NCI-H1417 treated with DMSO at 0.1 percent for 48 hours (cell line): ENCODE measurements at places on chromosomes 12 and 14.

DNA sequence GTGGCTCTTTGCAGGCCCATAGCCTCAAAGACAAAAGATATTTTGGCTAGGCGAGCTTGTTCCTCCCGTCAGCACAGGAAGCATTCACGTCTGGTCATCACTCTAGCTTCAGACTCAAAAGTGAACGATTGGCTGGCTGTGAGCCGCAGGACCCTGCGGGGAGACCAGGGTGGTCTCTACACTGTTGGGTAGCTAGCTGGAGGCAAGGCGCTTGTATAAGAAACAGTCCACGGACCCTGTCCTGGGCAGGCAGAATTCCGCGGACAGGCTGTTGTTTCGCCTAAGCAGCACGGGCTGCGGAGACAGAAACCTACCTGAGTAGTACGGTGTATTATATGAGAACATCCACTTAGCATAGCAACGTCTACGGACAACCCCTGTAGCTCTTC is 29.6 kb downstream of the WBP11 start:
- DNase-seq, result no peak

DNA sequence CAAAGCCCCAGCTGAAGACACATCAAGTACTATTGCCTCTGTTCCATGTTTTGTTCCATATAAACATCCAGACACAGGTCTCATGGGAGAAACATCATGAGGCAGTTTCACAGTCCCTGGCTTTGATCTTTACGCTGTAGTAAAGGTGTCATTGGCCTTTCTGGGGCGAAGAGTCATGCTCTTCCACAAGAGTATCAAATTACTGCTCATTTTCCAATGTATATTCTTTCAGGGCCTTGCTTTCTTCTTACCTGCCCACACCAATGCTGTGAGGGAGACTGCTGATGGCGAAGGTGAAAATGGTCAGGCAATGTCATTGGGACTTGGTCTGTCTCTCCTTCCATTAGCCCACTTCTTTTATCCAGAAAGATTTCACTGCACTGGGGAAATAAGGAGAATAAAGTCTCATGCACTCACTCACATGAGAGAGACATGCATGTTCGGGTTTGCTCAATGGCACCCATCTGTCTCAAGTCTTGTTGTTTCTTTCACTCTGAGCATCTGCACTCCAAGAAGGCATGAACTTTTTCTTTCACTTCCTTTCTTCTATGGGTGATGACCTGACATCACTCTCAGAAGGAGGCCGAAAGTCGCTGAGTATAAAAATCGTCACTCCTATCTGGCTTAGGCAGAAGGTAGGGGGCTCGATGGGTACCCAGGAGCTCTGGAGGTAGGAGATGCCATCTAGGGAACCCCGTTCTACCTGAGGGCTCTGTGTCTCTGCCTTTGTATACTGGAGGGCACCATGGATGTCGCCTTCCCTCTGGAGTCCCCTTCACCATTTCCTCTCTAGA is 1.3 kb upstream of the JDP2 start:
- no peak for DNase-seq

DNA sequence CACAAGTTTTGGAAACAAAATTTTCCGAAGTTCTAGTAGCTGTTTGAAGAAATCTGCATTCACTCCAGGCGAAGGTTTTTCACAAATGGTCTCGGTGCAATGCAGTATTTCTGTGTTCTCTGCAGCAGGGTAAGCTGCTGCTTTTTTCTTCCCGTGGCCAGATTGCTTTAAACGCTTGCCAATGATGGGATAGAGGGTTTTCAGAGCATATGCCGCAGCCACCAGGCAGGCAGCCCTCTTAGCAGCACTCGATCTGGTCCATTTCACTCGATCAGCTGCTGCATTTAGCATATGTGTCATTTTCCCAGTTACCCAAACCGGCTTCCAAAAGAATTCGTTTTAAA is 315 bp downstream of the ABCD2 start:
- no peak for DNase-seq

DNA sequence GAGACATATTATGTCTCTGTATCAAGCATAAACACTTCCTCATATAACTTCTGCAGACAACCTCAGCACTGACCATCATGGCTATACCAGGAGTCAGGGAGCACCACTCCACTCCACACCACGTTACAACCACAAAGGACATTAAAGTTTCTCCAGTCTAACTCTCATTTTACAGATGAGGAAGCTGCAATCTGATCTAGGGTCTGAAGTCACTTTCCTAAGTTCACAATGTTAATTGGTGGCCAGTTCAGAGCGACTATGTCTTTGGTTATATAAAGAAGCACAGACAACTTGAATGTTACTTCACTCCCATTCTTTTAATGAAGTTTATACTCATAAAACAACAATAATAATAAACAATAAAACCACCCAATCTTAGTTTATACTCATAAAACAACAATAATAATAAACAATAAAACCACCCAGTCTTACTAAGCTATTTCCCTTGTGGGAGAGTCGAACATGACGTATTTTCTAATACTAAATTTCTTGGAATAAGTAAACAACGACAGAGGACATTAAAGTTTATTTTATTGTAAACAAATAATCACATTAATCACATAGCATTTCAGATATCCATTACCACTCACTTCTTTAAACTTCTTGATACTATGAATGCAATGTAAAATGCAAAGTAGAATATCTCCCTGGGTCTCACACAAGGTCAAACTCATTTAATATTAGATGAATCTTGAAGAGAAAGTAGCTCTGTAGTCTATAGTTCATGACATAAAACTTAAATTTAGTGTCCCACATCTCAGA is 72.4 kb upstream of the SSTR1 start:
- no peak for DNase-seq

DNA sequence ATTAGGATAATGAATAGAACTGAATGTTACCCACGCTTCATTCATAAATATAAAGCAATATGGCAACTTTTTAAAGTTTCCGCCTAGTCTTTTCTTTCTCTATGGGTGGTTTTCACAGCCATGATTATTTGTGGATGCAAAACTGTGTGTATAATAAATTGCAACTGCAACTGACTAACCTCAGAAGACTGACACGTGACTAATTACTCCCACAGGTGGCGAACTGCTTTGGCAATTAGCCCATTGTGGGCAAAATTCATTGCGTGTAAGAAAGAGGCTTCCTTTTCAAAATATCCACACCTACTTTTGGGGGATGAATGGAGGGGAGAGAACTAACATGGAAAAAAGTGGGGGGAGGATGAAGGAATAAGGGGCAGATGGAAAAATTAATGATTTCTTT is 79.0 kb downstream of the SLC25A21 start:
- no peak for DNase-seq

DNA sequence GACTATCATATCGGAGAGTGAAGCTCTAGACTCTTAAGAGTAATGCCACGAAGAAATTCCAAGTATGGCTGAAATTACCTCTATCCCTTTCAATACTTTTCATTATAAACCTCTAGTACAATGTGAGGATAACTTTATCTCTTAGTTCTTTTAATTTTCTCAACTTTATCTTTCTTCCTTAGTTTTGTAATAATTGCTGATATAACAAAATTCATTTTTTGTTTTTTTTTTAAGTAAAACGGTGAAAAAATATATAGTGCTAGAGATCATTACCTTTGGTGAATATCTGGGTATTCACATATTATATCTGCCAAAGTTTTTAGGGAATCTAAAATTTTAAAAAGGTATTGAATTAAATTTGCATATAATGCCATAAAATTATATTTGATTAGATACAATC is 19.5 kb upstream of the DNAAF2 start:
- no peak for DNase-seq

DNA sequence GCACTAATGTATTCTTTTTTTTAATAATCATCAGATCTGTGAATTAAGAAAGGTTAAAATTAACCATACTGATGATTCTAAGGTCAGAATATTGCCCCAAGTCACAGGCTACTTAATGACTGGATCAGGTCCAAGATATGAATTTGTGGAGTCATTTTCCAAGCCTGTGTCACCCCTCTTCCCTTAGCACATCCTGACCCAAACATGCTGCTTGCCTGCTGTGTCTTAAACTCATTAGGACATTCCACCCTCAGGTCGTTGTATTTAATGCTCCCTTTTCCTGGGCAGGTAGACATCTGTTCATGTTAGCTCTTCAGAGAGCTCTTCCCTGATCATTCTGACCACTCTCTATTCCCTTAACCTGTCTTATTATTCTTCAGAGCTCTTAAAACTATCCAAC is 463.5 kb upstream of the PDE3A start:
- DNase-seq, result no peak

- DNase-seq, result no peak
These were observed 156.8 kb upstream of the TMTC2 start for GRCh38 chr12:82529954-82530353.

DNA sequence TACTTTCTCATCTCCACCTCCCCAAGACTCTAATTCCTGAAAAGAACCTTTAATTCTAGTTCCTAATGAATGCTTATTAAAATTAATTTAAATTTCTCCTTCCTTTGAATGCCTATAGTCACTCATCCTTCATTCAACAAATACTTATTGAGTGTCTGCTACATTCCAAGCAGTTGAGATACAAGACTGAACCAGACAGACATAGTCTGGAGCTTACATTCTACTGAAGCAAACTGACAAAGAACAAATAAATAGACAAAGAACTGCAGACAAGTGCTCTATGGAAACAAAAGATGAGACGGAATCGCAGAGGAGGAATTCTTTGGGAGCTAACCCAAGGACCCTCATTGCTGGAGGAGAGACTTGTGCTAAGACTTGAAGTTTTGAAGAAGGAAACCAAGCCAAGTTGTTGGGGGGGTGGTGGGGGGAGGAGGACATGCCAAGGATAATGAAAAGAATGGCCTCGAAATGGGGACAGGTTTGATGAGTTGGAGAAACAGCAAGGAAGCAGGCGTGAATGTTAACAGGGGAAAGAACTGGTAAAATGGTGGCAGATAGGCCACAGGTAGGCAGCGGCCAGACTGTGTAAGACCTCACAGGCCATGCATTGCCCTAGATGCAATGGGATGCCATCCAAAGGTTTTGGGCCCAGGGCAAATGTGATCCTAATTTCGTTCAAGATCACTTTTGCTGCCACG is 9.7 kb upstream of the TDG start:
- DNase-seq, result no peak

DNA sequence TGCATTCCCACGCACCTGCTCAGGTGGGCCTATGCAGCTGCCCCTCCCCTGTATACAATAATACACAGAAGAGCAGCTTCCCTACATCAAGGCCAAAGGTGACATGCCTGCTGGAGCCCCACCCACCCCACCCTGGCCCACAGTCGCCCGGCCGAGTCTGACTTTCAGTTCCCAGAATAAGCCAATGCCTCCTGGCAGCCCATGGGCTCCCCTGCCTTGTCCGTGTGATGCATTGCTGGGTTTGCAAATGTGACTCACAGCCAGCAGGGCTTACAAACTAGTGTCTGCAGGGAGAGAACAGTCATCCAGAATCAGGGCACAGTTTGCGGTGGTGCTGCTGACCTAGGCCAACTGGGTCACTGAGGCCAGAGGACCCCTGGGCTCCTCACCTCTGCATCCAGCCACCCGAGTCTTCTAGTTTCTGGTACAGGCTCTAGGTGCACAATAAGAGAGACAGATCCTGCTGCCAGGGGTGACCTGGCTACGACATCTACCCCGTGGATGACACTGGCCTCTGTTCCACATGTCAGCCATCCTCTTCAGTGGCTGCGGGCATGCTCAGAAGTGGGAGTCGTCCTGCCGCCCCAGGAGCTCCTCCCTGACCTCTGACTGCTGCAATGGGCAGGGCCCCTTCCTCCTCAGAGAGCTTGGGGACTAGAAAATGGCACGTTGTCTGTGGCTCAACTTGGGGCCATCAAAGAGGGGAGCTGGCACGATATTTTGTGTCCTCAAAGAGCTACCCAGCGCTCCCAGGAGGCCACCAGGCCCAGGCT is 84.5 kb downstream of the CHGA start:
- DNase-seq, result no peak

DNA sequence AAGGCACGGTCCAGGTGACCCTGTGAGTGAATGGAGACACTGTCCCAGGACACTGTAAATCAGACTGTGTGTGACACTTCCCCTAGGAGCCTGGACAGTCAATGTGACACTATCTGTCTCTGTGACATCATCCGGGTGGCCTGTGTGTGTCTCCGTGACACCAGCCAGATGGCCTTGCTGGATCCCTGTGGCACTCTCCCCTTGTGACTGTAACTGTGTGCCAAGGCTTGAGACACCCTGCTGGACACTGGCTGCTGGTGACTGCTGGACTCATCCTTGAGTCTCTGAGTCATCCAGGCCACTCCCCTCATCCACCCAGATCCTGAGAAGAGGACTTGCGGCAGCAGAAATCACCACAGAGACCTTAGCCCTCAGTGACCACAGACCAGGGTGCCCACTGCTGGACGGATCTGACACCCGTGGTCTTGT is 51.6 kb downstream of the MVK start:
- DNase-seq, result no peak

DNA sequence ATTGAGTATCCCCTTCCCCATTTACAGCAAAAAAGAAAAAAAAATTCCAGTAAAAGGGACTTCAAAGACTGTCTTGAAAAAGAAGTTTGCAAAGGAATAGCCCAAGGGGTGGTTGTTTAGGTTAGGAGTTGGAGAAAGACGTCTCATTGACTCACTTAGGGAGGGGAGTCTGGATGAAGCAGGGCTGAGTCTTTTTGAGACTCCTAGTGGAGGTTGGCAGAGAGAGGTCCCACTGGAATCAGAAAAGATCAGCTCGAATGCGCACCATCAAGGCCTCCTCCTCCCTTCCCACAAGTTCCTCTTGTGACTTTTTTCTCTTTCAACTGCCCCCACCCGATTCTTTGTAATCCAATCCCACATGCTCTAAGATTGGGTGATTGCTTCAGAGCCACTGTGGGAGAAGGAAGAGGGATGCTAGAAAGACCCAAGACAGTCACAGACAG is 1.9 kb downstream of the ARHGEF40 start:
- no peak for DNase-seq

DNA sequence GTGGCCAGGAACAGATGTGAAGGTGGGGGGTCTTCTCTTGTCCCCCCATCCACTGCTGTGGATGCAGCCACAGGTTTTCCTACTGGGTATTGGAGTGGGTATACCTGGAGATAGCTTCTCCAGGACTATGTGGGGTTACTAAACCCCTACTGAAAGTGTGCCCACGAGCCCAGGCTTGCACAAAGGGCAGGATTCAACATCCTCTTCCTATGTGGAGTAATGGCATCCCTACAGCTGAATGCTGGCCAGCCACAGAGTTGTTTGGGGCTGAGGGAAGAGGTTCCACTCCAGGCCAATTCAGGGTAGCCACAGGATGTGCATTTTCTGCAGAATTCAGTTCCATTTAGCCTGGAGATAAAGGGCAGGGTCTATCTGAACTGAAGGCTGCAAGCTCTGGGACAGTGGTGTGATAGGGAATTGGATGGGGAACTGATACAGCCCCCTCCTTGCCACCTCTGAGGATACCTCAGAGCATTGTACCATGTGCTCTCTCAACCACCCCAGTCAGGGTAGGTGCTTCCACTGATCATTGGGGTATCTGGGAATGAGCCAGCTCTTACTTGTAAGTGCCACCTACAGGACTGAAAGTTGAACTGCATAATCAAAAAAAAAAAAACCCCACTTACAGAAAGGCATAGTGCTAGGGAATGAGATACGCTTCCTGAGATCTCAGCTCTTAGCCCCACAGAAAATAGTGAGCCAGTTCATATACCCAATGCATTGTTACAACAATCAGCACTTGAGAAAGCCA is 187.1 kb downstream of the KITLG start:
- DNase-seq, result no peak

- peak; percentile 87 for DNase-seq
These were observed 124.8 kb upstream of the NOS1 start for GRCh38 chr12:117485984-117486839.

GRCh38 chr14:95365401-95365800 is 45.7 kb upstream of the CLMN start:
- DNase-seq, result no peak

GRCh38 chr12:65657635-65658034 is 166.6 kb upstream of the HMGA2 start:
- no peak for DNase-seq

GRCh38 chr12:6450091-6450868 is 1.6 kb upstream of the TAPBPL start:
- DNase-seq, result no peak
